Stimulated activated CD8-positive, alpha-beta memory T cell treated with anti-CD3 and anti-CD28 coated beads, Interleukin-12 subunit alpha, Interleukin-12 subunit beta, amount 100 ng/mL, for 4 hours (primary cell): ENCODE measurements at places on chromosomes 12 and 14.

DNA sequence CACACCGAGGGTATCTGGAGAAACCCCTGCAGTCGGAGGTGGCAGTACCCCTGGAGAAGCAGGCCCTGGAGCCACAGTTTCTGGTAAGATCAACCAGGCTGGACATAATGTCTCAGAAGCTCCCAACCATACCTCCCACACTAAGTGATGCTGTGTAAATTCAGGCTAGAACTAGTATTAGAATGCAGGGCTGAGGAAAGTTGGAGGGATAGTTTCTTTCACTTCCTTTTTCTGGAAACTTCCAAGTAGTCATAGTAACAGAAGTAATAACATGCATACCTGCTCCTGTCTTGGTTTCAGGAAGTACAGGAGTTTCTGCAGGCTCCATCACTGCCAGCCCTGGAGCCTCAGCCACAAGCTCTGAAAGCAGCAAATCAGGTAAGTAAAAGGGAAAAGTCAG, 228.1 kb upstream of the CNTN1 start:
- DNase-seq = no peak

DNA sequence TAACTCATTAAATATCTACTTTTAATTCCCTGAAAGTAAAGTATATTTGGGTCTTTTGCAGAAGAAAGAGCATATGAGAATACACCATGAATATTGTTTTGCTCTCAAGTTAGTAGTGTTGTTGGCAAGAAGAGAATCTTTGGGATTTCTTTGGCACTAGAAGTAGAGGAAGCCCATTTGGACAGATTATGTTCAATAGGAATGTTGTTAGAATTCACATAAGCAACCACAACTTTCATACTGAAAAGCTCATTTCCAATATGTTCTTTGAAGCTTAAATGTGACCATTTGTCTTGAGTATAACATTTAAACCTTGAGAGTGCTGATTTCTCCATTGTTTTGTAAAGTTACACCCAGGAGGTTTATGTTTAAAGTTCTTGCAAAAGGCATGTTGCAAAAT, 37.6 kb downstream of the PLEKHG7 start:
- no peak for DNase-seq

- no peak for DNase-seq
These were observed 7.3 kb upstream of the CNTN1 start for GRCh38 chr12:40684986-40685385.

DNA sequence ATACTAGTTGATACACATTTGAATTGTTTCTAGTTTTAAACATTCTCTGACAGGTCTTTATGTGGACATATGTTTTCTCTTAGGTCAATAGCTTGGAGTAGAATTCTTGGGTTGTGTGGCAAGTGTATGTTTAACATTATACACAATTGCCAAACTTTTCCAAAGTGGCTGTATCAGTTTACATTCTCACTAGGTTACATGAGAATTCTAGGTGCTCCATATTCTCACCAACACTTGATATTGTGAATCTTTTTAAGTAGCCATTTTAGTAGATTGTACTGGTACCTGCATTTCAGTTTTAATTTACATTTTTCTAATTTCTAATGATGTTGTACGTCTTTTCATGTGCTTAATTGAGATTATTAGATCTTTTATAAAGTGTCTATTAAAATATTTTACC, 28.6 kb downstream of the CCDC91 start:
- DNase-seq = no peak

DNA sequence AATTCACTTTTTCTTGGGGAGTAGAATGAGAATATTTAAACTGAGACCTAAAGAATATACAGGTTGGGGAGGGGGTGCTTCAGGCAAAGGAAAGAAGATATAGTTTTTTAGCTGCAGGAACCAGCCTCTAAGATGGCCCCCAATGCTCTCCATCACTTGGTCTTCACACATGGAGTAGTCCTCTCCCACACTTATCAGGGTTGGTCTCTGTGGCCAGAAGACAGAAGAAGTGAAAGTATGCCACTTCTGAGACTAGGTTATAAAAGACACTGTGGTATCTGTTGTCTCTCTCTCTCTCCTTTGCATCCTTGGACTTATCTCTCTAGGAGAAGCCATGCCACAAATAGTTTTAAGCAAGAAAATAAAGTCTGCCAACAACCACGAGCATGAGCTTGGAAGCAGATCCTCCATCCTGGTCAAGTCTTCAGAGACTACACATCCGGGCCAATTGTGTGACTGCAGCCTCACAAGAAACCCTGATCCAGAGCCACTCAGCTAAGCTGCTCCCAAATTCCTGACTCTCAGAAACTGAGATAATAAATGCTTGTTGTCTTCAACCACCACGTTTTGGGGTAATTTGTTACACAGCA, 18.0 kb downstream of the PUS7L start:
- DNase-seq = no peak

GRCh38 chr12:109951136-109951535, 45.0 kb downstream of the GIT2 start:
- no peak for DNase-seq

- no peak for DNase-seq
These were observed 651 bp downstream of the TMEM117 start for GRCh38 chr12:43836475-43836989.

DNA sequence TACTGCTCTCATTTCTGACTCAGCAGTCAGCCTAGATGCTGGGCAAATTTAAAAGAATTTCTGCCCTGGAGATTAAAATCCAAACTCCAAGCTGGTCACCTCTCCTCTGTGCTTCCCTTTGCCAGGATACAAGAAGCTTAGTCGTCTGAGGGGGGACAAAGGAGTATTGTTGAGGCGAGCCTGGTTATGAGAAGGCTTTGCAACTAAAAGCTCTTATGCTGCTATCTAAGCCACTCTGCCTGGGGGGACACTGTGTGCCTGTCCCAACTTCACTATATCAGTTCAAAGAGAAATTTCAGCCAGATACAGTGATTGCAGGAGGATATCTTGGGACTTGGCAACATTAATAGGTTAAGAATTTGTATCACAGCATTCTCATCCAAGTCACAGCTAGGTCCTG, 10.8 kb upstream of the PLEKHH1 start:
- no peak for DNase-seq

DNA sequence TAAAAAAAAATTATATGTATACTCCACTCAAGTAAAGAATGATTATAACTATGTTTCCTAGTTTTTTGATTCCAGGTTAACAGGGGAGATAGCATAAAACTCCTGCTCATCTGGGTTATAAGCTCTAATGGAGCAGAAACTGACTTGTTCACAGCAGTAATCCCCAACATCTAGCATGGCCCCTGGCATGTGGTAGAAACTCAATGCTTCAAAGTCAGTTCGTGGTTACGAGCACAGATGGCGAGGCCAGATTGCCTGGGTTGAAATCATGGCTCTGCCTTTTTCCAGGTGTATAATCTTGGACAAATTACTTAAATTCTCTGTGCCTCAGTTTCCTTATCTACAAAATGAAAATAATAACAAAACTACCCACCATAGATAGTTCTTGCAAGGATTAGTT, 183.8 kb downstream of the TTC7B start:
- DNase-seq = no peak

DNA sequence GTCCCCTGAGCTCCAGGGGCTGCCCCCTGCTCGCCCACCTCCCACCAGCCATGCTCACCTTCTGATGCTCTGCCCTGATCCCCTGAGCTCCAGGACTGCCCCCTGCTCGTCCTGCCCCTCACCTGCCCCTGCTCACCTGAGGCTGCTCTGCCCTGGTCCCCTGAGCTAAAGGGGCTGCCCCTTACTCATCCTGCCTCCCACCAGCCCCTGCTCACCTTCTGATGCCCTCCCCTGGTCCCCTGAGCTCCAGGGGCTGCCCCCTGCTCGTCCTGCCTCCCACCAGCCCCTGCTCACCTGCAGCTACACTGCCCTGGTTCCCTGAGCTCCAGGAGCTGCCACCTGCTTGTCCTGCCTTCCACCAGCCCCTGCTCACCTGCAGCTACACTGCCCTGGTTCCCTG, 247.2 kb downstream of the TMEM121 start:
- DNase-seq = no peak

DNA sequence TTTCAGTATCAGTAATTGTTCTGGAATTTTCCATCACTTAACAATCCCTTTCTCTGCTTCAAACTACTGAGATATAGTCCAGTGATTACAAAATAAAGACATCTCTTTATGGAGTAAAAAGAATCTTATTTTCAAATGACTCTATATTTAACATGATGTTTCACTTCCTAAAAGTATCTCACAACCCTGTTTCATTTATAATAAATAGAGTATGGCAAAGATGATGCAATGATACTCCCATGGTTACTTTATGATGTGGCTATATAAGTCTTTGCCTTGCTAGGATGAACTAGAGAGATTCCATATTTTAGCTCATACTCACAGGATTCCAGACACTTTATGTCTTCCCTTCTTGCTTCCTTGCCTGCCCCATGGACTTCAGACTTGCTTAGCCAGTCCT, 953.5 kb upstream of the MDGA2 start:
- DNase-seq = no peak

DNA sequence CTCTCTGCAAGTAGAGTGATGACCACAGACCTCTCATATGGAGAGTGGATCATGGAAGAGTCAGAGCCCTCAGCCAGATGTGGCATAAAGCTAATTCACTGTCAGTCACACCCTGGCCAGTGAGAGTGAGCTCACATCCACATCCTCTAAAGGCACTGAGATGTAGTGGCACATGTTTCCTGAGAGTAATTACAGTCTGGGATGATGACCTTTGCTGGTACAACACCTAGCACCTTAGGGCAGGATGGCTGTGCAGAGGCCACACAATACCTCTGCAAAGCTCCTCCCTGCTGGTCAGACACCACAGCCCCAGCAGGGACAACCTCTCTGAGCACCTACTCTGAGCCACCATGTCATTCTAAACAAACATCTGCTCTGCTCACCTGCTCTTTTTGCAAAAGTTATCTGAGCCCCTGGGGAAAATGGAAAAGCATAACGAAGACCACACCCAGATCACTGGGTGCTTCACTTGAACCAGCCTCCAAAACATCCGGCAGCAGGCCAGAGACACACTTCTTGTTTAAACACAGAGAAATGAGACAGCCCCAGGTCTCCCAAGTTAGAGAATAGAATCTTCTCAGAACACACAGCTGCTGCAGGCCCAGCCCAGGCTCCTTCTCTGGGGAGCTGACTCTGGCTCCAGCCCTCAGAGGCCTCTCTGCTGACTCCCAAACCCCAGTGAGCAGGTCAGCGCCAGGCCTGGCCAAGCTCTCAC, 30.3 kb downstream of the PITPNM2 start:
- no peak for DNase-seq

- DNase-seq = no peak
These were observed 18.5 kb upstream of the MLXIP start for GRCh38 chr12:122060081-122060501.

- no peak for DNase-seq
These were observed 148.5 kb downstream of the PLCZ1 start for GRCh38 chr12:18589316-18589715.

DNA sequence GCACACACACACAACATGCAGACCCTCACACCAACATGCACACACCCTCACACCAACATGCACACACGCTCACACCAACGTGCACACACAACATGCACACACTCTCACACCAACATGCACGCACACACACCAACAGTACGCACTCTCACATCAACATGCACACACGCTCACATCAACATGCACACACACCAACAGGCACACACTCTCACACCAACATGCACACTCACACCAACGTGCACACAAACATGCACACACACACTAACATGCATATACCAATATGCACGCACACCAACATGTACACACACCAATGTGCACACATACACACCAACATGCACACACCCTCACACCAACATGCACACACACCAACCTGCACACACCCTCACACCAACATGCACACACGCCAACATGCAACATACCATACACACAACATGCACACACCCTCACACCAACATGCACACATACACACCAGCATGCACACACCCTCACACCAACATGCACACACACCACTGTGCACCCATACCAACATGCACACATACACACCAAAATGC, 175.8 kb downstream of the KSR2 start:
- DNase-seq = no peak

- no peak for DNase-seq
These were observed 23.6 kb upstream of the RPLP0 start for GRCh38 chr12:120224304-120225199.

- no peak for DNase-seq
These were observed 2.0 kb downstream of the ESR2 start for GRCh38 chr14:64292197-64292596.
